ENCODE measurements at places on chromosomes 5 and 9. TPM values are rescaled to one million over a fixed set of nuclear protein-coding genes. Genes with fewer than 3 reads are reported as not detected.

- no peak for DNase-seq
- H3K27ac ChIP-seq: no peak overlapping the region
- no peaks in the 10 kb centered on the region for H3K36me3 ChIP-seq
- H3K27me3 ChIP-seq: peaks cover 1% of the 10 kb centered on the region
These were observed 592.0 kb upstream of the DMAC1 start for GRCh38 chr9:8391566-8391965.

- H3K36me3 ChIP-seq: peaks cover 51% of the 10 kb centered on the region
- no peaks in the 10 kb centered on the region for H3K4me1 ChIP-seq
- no peak overlapping the region for H3K4me3 ChIP-seq
- H3K27ac ChIP-seq: no peak overlapping the region
These were observed 78.5 kb upstream of the CACNA1B start for GRCh38 chr9:137798901-137799629.

GRCh38 chr5:19771174-19771835 is 216.7 kb downstream of the CDH18 start:
- no peak overlapping the region for H3K27ac ChIP-seq
- H3K4me1 ChIP-seq: no peaks in the 10 kb centered on the region
- no peaks in the 10 kb centered on the region for H3K27me3 ChIP-seq

- no peaks in the 10 kb centered on the region for H3K27me3 ChIP-seq
- no peak overlapping the region for H3K4me3 ChIP-seq
- DNase-seq: no peak
- H3K4me1 ChIP-seq: peaks cover 29% of the 10 kb centered on the region
- H3K36me3 ChIP-seq: peaks cover 67% of the 10 kb centered on the region
These were observed 174.0 kb downstream of the MAN2A1 start for GRCh38 chr5:109863752-109864151.

GRCh38 chr5:116830079-116830478 is 255.5 kb upstream of the SEMA6A start:
- no peak overlapping the region for H3K27ac ChIP-seq
- no peak overlapping the region for H3K4me3 ChIP-seq
- no peaks in the 10 kb centered on the region for H3K4me1 ChIP-seq
- H3K36me3 ChIP-seq: no peaks in the 10 kb centered on the region
- no peak for DNase-seq
- no peaks in the 10 kb centered on the region for H3K27me3 ChIP-seq

- peaks cover 13% of the 10 kb centered on the region for H3K27me3 ChIP-seq
- no peak overlapping the region for H3K4me3 ChIP-seq
- DNase-seq: no peak
These were observed 35.1 kb downstream of the MRPL36 start for GRCh38 chr5:1764606-1764960.

DNA sequence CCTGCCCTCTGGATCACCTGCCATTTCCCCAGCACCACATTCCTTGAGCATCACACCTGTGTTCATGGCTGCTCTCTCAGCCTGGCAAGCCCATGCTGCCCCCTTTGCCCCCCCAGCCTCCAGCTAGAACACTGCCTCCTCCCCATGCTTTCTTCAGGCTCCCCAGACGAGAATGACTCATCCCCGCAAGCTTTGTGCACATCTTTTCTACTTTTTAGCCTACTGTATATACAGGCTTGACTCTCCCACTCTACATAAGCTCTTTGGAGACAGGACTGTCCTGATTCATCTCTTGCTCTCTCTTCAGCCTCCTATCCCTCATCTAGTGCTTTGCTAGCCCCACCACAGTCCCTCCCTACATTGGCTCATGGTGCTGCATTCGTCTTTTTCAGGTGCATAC is 19.9 kb upstream of the GLIPR2 start:
- H3K27ac ChIP-seq: no peak overlapping the region
- H3K36me3 ChIP-seq: no peaks in the 10 kb centered on the region
- H3K4me3 ChIP-seq: no peak overlapping the region
- no peaks in the 10 kb centered on the region for H3K27me3 ChIP-seq
- DNase-seq: no peak
- no peaks in the 10 kb centered on the region for H3K4me1 ChIP-seq

GRCh38 chr5:497871-498509 is 26.3 kb downstream of the SLC9A3 start:
- no peaks in the 10 kb centered on the region for H3K36me3 ChIP-seq
- H3K27ac ChIP-seq: no peak overlapping the region
- H3K27me3 ChIP-seq: peaks cover 3% of the 10 kb centered on the region
- H3K4me1 ChIP-seq: no peaks in the 10 kb centered on the region

DNA sequence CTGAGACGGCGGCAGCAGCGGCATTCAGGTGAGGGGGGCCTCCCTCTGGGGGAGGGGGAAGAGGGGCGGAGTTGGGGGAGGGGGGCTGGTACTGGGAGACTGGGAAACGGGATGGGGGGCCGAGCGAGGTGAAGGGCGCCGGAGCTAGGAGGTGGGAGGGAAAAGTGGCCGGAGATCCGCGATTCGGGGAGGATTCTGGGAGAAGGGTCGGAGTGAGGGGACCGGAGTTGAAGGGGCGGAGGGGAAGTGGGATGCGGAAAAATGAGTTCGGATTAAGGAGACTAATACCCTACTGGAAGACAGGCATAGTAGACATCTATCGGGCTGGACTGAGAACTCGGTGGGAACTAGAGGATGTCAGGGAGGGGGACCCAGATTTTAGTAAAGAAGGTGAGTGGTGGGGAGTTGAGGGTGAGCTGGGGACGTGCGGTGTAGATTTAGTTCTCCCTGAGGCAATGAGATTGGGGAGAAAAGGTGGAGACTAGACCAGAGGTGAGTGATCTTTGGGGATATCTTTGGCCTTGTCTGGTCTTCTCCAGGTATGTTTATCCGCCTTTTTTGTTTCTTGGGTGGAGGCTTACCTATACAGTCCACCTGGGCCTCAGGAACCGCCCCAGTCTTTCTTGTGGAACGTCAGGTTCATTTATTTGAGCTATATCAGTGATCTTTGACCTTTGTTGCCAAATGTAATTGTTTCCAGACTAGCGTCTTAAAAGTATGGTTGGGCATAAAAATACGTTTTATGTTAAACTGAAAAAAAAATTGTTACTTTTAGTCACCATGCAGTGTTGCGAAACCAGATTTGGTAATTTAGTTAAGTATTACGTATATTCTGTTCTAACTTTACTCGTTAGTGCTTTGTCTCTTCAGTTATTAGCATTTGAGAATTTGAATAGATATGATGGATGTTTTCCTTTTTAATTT is 632 bp downstream of the UBAP1 start:
- H3K36me3 ChIP-seq: peaks cover 14% of the 10 kb centered on the region
- H3K4me1 ChIP-seq: peaks cover 22% of the 10 kb centered on the region
- peak overlapping the region; percentile 94 for H3K4me3 ChIP-seq
- peak overlapping the region; percentile 89 for H3K27ac ChIP-seq
- H3K27me3 ChIP-seq: no peaks in the 10 kb centered on the region

GRCh38 chr5:142977363-142978051 is 207.3 kb downstream of the ARHGAP26 start:
- H3K4me3 ChIP-seq: peak overlapping the region; percentile 41
- H3K27ac ChIP-seq: peak overlapping the region; percentile 97
- H3K4me1 ChIP-seq: peaks cover 77% of the 10 kb centered on the region
- no peaks in the 10 kb centered on the region for H3K27me3 ChIP-seq

- no peaks in the 10 kb centered on the region for H3K4me1 ChIP-seq
- DNase-seq: no peak
- H3K4me3 ChIP-seq: no peak overlapping the region
- H3K27me3 ChIP-seq: no peaks in the 10 kb centered on the region
These were observed 491.9 kb upstream of the TUSC1 start for GRCh38 chr9:26170190-26170589.

GRCh38 chr9:96150324-96151227 is 151.4 kb downstream of the HSD17B3 start:
- H3K4me3 ChIP-seq: peak overlapping the region; percentile 53
- peak overlapping the region; percentile 73 for H3K27ac ChIP-seq
- DNase-seq: peak; percentile 67

DNA sequence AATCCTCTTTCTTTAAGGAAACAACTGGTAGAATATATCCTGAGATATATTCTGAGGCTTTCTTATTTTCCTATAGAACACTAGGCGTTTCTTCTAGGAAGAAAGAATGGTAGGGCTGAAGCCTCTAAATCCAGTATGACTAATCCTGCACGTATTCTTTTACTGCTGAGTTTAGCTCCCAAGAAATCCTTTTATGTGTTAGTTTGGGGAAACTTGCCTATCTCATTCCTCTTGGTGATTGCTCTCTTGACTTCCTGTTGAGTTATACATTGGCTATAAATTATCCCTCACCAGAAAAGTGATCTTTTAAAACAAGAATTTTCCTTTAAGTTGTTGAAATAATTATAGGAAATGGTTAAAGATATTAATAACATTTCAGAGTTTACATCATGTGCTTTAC is 422.9 kb downstream of the TMEM161B start:
- no peak overlapping the region for H3K4me3 ChIP-seq
- H3K4me1 ChIP-seq: no peaks in the 10 kb centered on the region
- no peak overlapping the region for H3K27ac ChIP-seq
- H3K36me3 ChIP-seq: no peaks in the 10 kb centered on the region

- no peaks in the 10 kb centered on the region for H3K36me3 ChIP-seq
- H3K27me3 ChIP-seq: peaks cover 25% of the 10 kb centered on the region
- H3K4me3 ChIP-seq: no peak overlapping the region
- H3K27ac ChIP-seq: no peak overlapping the region
- no peak for DNase-seq
These were observed 32.6 kb upstream of the TTLL11 start for GRCh38 chr9:122125509-122126330.

GRCh38 chr5:33927685-33928084 is 8.5 kb upstream of the RXFP3 start:
- H3K4me3 ChIP-seq: no peak overlapping the region
- H3K4me1 ChIP-seq: no peaks in the 10 kb centered on the region
- no peak overlapping the region for H3K27ac ChIP-seq
- no peak for DNase-seq

DNA sequence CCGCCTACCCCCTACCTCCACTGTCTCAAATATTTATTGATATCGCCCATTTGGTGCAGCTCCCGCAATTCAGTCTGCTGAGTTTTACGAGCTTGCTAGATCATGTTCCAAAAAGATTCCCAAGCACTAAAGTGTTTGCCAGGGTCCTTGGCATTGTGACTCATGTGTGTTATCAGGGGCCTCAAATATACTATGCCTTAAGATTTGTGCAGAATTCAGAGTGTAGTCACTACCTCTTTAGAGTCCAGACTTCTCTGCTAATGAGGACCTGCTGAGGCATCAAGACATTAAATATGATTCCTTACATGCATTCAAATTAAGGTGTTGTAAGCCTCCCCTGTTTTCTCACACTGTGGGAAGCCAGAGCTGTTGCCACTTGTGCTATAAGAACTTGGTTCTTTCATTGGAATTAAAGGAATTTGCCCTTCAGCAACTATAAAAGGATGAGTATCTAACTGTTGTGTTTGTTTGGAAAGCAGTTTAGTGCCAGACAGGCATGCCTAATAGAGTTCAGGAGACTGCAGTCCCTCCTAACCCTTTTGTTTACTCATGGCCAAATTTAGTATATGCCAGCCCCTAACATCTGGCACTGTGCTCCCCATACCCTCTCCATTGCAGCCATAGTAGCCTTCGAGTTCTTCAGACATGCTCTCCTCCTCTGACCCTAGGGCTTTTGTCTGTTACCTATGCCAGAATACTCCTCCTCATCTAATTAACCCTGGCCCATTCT is 316.4 kb downstream of the NR3C1 start:
- no peak overlapping the region for H3K27ac ChIP-seq
- no peaks in the 10 kb centered on the region for H3K27me3 ChIP-seq
- H3K36me3 ChIP-seq: no peaks in the 10 kb centered on the region
- DNase-seq: no peak
- no peak overlapping the region for H3K4me3 ChIP-seq

Gene DOCK2
- 248 TPM for total RNA-seq
